ENCODE measurements at places on chromosomes 16 and 17.

GRCh38 chr17:48123111-48123510 lies 15.5 kb downstream of the SNX11 start:
- no peak for DNase-seq

DNA sequence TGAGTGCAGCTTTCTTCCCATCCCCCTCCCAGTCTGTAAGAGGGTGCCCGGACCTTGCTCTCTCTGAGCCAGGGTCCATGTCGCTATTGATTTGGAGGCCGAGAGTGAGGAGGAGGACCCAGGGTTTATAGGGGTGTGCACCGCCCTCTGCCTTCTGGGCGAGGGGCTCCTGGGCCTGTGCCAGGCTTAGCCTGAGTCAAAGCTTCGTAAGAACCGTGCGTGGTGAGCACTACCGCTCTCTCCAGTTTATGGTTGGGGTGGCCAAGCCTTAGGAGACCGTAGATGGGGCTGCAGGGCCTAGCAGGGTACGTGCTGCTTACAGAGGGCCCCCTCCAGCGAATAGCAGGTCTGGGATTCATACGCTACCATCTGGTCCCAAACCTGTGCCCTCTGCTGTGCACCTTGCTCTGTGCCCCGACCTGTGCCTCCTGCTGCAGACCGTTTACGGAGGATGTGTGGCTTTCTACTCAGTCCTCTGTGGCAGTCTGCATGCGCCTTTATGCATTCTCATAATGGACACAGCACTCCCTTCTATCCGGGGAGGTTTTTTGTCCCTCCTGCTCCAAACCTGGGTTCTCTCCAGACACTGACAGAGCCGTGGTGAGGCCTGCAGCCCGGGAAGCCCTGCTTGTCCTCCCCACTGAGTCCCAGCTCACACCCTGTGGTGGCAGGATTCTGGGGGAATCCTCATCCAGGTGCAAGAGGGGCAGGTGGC lies 54.7 kb downstream of the PGS1 start:
- no peak for DNase-seq

GRCh38 chr17:2366747-2367494 lies 29.6 kb downstream of the SGSM2 start:
- no peak for DNase-seq

DNA sequence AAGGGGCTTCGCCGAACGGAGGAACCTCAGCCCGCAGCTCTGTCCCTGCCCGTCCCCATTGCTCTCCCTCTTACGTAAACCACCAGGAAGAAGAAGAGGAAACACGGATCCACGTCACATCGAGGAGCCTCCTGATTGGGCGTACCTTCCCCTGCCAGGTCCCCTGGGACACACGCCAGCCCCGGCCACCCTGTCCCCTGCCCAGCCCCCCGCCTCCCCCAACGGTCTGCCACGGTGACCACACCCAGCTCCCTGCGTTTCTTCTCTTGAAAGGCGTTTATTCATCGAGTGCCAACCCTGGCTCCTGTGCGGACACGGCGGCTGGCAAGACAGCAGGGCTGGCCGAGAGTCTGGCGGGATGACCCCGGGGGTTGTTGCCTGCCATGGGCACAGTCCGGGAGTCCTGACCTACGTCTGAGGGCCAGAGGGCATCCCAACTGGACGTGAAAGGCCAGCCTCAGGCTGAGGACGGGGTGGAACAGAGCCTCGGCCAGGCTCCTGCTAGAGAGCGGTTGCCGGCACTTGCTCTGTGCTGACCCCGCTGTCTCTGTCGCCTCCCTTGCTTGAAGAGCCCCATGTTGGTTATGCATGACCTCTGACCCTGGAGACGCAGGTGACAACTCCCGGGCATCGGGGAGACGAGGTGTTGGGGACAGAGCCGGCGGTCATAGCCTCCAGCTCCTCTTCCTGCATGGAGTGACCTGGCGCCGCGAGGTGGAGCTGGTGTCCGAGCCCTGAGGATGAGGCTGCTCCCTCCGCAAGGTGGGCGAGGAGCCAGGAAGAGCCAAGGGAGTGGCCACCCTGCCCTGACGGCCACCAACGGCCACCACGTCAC lies 40.5 kb upstream of the ACSF3 start:
- no peak for DNase-seq

GRCh38 chr17:18224387-18225120 lies 881 bp upstream of the LLGL1 start:
- DNase-seq, result no peak

GRCh38 chr16:20839504-20839903 lies 33.2 kb downstream of the REXO5 start:
- DNase-seq, result no peak

DNA sequence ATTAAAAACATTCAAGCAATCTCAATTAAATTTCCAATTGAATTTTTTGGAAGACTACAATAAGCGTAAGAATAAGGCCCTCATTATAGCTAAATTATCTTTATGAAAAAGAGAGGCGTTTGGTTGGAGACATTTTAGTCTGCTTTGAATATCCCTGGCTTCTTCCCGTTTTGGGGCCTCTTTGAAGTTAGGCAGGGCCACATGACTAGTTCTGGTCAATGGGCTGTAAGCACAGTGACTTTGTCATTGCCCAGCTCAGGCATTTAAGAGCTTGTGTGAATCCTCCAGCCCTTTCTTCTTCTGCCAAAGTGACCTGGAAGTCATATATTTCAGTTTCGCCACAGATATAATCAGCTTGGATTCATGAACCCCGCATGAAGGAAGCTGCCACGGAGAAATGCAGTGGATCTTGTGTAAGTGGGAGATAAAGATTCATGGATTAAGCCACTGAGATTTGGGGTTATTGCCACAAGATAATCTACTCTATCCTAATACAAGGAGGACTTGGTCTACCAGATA lies 21.7 kb upstream of the UBTF start:
- DNase-seq, result no peak

- DNase-seq, result no peak
Measured at GRCh38 chr16:55842369-55843104, 9.6 kb upstream of the CES1 start.

- DNase-seq, result no peak
Measured at GRCh38 chr17:19390951-19391350, 4.0 kb upstream of the MFAP4 start.

GRCh38 chr17:75371981-75372380 lies 33.5 kb downstream of the GRB2 start:
- DNase-seq, result no peak

DNA sequence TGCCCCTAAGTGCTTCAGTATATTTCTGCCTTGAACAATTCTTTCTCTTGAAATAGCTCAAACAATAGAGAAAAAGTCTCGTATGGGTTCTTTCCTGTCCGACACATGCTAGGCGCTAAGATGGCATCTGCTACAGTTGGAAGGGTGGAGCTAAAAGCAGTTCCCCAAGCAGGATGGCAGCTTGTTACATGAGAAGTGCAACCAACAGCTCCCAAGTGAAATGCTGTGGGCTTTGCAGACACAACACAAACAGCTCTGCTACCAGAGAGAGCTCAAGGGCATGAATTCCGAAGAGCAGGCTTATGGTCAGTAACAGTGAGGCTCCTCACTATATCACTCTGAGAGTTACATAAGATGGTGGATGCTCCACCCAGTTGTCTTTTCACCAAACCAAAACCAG lies 83.8 kb downstream of the VPS53 start:
- no peak for DNase-seq

- no peak for DNase-seq
Measured at GRCh38 chr17:20999044-20999573, 43.7 kb downstream of the USP22 start.

- DNase-seq, result no peak
Measured at GRCh38 chr16:84913315-84913714, 93.5 kb downstream of the CRISPLD2 start.

DNA sequence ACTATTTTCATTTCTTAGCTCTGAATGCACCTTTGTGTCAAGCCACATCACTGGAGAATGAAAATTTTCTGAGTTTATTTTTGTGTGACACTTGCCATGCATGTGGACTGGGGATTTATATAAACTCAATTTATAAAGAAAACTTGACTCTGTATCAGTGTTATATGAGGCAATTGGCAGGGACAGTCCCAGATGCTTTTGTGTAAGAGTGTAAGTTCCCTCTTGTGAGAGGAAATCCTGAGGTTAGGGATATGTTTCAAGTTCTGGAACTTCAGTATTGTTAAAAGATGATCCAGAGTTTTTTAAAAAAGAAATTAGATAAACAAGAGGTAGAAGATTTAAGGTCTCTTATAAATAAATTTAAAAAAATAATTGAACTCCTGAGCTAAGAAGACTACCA lies 10.9 kb upstream of the CCL8 start:
- DNase-seq, result no peak

GRCh38 chr16:4309833-4310266 lies 6.0 kb upstream of the GLIS2 start:
- no peak for DNase-seq

- no peak for DNase-seq
Measured at GRCh38 chr16:31467151-31467773, 4.7 kb upstream of the TGFB1I1 start.

GRCh38 chr17:13490427-13490826 lies 111.3 kb downstream of the HS3ST3A1 start:
- no peak for DNase-seq

DNA sequence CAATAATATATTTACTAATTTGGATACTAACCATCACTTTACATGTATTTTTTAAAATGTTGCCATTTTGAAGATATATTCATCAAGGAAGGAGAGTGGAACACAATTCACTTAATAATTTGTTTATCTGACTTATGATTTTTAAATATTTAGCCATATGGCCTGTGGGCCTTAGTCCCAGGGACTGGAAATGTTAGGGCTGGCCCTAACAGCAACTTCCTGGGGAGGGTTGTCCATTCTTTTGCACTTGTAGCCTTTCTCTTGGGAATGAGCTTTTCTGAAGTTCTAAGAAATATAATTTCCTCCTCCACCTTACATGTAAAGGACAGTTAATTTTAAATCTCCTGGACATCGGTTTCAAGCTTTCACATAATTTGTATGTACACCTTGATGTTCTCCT lies 27.7 kb upstream of the WSB1 start:
- no peak for DNase-seq

DNA sequence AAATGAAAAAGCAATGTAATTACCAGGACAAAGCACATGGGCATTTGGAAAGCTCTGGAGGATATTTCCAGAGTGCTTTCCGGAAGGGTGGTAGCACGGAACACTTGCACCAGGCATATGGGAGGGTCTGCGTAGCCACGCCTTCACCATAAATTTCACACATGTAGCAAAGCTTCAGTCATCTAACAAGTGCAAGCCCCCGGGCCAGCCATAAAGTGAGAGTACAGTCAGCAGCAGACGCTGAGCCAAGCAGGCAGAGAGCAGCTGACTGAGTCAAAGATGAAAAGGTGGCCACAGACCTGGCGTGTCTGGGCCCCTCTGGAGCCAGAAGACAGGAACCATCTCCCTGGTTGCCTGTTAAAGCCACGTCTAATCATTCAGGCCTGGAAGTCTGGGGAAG lies 130.6 kb downstream of the SEC14L1 start:
- no peak for DNase-seq

- DNase-seq, result no peak
Measured at GRCh38 chr16:69311533-69312387, 610 bp downstream of the VPS4A start.

DNA sequence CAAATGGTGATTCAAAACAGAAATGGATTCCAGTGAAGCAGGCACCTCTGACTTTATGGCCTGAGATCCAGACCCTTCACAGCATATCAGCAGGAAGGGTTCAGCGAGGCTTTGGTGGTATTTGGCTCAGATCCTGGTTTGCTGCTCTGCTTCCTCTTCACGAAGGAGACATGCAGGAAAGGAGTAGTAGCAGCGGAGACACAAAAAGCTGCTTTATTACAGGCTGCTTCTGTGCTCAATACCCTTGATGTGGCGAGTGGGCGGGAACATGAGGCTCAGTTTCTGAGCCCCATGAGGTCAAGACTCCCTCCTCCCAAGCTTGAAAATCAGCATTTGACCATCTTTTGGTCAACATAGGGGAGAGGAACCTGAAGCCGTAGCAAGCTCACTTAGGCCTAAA lies 213.3 kb upstream of the AXIN2 start:
- DNase-seq, result no peak

- DNase-seq, result no peak
Measured at GRCh38 chr16:73415286-73415685, 367.4 kb upstream of the ZFHX3 start.

DNA sequence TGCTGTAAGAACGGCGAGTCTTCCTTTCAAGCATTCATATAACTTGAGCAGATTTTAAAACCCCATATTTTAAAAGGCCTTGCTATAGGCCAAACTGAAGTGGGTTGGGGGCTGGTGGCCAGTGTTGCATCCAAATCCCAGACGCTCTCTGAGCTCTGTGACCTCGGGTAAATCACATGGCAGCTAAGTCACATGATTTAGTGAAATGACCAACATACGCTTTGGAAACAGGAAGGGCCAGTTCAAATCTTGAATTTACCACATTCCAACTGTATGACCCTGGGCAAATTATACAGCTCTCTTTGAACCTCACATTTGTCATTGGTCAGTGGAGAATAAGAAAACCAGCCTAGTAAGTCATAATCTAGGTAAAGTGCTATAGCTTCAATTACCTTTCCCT lies 519.3 kb downstream of the HAPSTR1 start:
- no peak for DNase-seq

GRCh38 chr17:20203761-20204263 lies 194.7 kb downstream of the SPECC1 start:
- DNase-seq, result no peak

- peak; percentile 73 for DNase-seq
Measured at GRCh38 chr17:75228305-75228704, 22.8 kb downstream of the NUP85 start.

DNA sequence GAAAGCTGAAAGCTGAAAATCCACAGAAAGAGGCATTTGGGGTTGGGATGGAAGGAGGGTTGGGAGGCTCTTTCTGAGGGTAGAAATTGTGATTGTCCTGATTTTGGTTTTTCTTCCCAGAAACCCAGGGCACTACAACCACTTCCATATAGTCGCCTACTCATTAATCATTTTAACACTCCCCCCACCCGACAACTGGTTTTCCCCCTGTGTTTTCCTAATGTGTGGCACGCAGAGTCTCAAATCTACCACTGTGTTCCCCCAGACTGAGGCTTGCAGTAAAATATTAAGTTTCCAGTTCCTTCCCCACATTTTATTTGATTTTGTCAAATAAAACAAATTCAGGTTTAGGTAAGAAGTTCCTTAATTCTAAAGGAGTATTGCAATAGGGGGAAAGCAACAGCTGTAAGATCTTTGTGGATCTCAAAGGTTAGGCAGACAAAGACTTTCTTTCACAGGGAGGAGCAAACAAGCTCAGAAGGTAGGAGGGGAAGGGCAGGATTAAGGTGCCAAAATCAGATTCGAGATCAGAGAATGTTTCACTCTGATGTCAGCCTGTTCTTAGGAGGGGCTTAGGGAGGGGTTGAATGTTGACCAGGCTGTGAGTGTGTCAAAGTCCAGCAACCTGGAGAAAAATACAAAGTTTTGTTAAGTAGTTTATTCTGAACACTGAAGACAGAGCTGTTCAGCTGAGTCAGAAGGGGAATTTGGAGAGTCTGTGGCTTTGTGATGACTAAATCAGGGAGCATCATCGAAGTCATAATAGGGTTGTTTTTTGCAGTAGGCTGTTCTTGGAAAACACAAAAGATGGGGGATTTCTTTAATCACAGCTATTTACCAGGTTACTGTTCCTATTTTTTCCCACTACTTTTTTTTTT lies 3.6 kb downstream of the ZNF267 start:
- DNase-seq, result no peak

Data from SIG-M5 (cell line).